IPS-NIHi11 (cell line): ENCODE measurements at places on chromosomes 4 and X.

GRCh38 chr4:90641861-90642599 lies 514.8 kb downstream of the CCSER1 start:
- no peak for DNase-seq

GRCh38 chr4:123403080-123403604 lies 6.5 kb downstream of the SPRY1 start:
- DNase-seq, result no peak

GRCh38 chrX:57417827-57418226 lies 131.3 kb downstream of the FAAH2 start:
- DNase-seq, result no peak

DNA sequence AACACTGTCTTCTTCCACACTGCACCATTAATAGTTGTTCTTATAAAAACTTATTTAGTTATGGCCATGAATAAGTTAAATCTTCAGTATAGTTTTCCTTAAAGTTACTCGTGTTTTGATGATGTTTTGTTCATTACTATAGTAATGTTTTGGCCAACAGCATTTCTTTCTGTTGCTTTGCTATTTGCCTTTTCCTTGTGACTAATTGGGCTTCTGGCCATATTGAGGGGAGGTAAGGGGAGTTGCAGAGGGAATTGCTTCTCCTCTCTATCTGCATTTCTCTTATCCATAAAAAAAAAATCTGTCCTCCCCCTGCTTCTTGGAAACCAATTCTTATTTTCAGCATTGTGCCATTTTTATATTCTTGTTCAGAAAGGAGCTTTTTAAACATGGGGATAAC lies 42.7 kb upstream of the ZCCHC12 start:
- no peak for DNase-seq

GRCh38 chr4:44984083-44984482 lies 257.7 kb upstream of the GNPDA2 start:
- DNase-seq, result no peak

- DNase-seq, result no peak
These were observed 204.9 kb upstream of the PPARGC1A start for GRCh38 chr4:24094726-24095125.

DNA sequence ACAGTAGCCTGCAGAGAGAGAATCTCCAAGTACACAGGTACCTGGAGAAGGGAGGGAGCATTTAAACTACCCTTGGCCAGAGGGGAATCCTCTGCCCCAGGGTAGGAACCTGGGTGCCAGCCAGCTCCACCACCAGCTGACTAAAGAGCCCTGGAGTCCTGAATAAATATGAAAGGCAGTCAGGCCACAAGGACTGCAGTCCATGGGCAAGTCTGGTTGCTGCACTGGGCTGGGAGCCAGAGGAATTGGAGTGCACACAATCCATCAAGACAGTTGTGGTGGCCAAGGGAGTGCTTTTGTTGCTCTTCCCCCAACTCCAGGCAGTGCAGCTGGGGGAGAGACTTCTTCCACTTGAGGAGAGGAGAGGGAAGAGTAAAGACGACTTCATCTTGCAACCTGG lies 172.5 kb downstream of the HNRNPD start:
- no peak for DNase-seq
